Activated T-helper 1 cell treated with anti-CD3 and anti-CD28 coated beads, Interleukin-2, amount 50 U/mL, for 16 hours (primary cell): ENCODE measurements at places on chromosomes 16 and 17.

- DNase-seq, result no peak
Measured at GRCh38 chr16:86512860-86513470, 2.6 kb downstream of the FOXF1 start.

- DNase-seq, result no peak
Measured at GRCh38 chr16:4366016-4366415, 5.6 kb upstream of the VASN start.

- DNase-seq, result no peak
Measured at GRCh38 chr17:78038748-78039288, 80.3 kb downstream of the TNRC6C start.

DNA sequence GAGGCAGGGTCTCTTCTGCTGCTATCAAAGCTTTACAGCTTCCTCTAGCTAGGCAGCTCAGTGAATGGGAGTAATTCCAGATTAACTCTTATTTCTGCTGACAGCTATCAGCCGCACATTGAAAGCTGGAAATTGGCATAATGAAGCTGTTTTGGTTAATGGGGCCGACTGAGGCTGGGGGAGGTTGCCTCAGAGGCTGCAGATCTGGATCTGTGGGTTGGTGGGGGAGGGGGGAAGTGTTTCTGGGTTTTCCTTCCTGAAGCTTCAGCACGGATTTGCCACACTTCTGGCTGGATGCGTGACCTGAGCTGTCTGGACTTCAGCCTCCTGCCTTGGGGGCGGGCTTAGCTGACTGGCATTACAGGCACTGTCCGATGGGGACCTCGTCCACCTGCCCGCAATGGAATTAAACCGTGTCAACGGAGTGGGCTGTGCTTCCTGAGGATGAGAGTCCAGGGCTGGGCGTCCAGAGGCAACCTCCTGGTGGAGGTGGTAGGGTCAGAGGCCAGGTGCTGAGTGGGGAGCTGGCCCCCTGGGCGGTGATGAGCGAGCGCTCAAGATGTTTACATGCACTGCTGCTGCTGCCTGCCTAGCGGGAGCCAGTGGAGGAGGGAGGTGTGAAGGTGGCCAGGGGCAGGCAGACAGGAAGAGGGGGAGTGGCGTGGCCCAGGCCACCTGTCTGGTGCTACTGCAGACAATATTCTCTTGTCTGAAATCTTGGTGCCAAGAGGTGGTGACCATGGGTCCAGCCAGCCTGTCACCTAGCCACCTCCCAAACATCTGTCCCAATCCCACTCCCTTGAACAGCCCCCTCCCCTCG is 6.7 kb upstream of the ABCC3 start:
- DNase-seq, result no peak

- DNase-seq, result no peak
Measured at GRCh38 chr17:29051194-29051593, 8.3 kb downstream of the PIPOX start.

GRCh38 chr17:43671031-43671692 is 9.4 kb upstream of the MEOX1 start:
- DNase-seq, result no peak

- DNase-seq, result no peak
Measured at GRCh38 chr16:71895679-71896365, 491 bp downstream of the IST1 start.

GRCh38 chr16:87202346-87202745 is 114.8 kb downstream of the C16orf95 start:
- DNase-seq, result no peak

- no peak for DNase-seq
Measured at GRCh38 chr17:38914741-38915638, 10.4 kb upstream of the LASP1NB start.

- DNase-seq, result no peak
Measured at GRCh38 chr17:61486135-61487120, 34.2 kb downstream of the TBX4 start.

GRCh38 chr16:83995754-83996153 is 27.7 kb downstream of the NECAB2 start:
- no peak for DNase-seq

DNA sequence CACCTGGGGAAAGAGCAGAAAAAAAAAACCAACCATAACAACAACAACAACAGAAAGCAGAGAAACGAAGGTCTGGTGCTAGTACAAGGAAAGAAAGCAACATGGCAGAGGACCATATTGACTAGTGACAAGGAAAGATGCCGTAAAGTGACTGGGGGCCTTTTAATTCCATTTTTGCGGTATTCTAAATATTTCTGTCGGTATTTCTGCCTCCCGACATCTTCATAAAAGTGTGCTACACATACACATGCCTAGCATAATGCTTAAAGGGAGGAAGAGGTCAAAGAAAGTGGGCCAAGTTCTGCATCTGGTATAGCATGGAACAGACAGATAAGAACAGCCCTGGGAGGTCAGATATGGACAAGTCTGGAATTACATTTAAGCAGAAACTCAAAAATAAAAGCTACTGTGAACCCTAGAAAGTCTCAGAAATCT is 19.5 kb upstream of the RNF43 start:
- DNase-seq, result no peak

- no peak for DNase-seq
Measured at GRCh38 chr17:46771561-46772474, 46.7 kb downstream of the WNT3 start.

DNA sequence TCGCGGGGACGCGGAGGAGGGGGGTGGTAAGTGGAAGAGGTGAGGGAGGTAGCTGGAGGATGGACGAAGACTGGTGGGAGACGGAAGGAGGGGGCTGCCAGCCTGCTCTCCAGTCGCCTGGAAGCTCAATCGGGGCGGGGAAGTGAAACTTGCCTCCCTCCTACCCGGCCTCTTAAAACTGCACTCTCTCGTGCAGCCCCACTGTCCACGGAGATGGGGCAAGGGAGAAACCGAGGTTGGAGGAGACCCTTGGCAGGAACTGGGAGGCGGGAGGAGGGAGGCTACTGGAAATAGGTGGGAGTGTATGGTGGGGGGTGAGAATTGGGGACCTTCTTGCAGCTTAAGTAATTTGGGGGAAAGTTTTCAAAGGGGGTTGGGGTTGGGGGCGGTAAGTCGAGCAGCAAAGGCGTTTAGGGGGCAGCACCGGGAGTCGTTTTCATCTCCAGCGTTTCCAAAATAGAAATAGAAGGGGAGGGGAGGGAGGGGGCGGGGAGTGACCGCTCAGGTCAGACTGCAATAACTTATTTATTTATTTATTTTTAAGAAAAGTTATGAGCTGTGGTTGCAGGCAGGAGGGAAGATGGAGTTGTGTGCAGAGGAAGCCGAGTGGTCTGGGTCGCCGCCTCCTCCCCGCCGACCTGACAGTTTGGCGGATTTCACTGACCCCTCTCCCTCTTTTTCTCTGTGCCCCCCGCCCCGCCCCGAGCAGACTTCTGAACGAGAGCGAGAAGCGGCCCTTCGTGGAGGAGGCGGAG is 1.4 kb downstream of the SOX9 start:
- no peak for DNase-seq

- DNase-seq, result no peak
Measured at GRCh38 chr16:15034266-15035162, 21.4 kb downstream of the NTAN1 start.

DNA sequence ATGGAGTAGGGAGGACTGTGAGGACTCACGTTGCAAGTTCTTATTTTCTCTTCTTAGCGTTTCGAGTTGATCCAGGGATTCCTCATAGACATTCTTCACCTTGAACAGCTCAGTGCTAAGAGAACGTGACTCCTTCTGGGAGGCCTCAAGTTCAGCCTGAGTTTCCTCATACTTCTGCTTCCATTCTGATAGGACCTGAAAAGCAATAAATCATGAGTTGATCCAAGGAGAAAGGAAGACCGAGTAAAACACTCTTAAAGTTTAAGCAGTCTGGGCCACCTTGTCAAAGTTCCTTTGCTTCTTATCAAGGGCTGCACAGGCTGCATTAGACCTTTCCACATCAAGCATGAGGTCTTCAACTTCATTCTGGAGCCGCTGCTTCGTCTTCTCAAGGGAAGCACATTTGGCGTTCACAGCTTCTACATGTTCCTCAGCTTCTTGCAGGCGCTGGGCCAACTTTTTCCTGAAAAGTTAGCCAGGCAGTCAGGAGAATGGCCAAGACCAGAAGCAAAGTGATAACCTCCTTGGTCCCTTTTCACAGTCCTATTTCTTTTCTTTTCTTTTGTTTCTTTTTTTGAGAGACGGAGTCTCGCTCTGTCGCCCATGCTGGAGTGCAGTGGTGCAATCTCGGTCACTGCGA is 23.8 kb upstream of the MYH13 start:
- DNase-seq, result no peak

DNA sequence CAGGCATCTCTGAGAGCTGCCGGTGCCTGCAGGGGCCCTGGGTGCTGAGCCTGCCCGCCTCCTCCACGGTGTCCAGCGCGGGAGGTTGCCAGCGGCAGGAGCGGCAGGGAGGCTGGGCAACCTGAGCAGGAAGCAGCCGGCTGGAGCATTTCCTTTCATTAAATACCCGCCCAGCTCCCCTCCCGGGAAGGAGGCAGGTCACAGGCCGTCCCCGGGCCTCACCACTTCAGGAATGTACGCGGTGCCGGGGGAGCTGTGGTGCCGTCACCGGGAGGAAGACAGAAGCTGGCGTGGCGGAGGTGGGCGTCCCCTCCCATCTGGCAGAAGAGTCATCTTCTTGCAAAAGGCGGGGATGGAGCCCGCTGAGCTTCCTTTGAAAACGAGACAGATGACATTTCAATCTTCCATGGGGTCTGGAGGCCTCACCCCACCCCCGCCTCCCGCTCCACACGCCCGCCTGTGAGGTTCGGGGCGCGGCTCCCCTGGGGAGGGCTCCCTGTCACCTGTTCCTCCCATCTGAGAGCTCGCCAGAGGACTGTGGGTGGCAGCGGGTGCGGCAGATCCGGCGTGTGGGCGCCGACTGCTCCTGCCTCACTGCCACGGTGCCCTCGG is 16.0 kb downstream of the SOX8 start:
- DNase-seq, result peak; percentile 29

GRCh38 chr17:73526952-73527351 is 117.3 kb downstream of the SDK2 start:
- no peak for DNase-seq

DNA sequence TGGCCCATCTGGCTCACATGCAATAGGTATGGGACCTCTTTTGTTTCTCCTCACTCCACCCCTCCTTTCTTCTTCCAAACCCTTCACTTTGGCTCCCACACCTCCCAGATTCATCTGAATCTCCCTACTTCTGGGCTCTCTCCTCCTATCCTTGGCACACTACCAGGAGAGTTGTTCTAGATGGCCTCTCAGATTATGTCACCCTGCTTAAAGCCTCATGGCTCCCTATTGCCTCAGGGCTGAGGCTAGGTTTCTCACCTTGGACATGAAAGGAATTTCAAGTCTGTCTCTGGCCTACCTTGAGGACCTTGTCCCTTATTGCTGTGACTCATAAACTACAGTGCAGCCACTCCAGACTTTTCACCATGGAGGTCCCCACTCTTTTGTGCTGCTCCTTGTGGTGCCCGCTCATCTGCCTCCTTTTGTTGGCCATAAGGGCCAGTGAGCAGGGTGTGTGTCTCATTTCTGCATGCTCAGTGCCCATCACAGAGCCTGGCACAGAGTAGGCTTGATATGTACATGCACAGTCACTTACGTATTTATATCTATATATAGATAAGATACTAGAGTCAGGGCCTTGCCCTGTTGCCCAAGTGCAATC is 1.0 kb upstream of the MFAP4 start:
- DNase-seq, result no peak

GRCh38 chr17:40309031-40309948 is at the start of gene RARA:
Gene RARA (plus strand): TSS chr17:40309180. CDS start chr17:40331219, 22,039 bp downstream.
- DNase-seq, result no peak

GRCh38 chr16:5837007-5837670 is 739.5 kb upstream of the EEF2KMT start:
- no peak for DNase-seq

DNA sequence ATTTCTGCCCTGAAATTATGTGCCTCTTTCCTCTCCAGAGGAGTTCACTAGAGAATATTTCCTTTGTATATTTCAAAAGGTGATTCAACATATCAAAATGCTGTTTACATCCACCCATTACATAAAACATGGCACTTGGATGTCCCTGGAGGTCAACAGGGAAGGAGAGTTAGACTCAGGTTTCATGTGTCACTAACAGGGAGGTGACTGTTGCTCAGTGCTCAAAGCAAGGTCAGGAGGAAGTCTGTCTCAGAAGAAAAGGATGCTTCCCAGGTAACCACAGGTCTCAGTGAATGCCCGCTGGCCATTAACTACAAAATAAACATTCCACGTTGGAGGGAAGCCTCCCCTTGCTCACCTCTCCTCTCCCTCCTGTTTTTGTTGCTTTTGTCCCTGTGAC is 198.6 kb downstream of the AXIN2 start:
- no peak for DNase-seq

GRCh38 chr16:79466111-79466510 is 134.4 kb downstream of the MAF start:
- DNase-seq, result no peak

GRCh38 chr17:68821860-68822696 is 133.1 kb downstream of the ABCA8 start:
- no peak for DNase-seq

DNA sequence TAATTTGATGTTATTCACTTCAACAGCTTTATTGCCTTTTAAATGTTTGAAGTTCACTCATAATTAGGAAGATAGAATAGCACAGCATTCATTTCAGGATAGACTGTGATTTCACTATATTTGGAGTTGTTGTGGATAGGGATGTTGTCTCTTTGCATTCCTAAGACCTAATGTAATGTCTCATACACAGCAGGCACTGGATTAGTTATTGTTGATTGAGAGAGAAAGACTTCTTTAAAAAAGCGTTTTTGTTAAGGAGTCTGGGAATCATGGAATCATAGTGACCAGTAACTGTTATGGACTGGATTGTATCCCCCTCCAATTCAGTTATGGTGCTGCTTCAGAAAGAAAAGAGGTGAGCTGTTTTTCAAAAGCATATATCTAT is 122.0 kb downstream of the USP22 start:
- DNase-seq, result no peak

DNA sequence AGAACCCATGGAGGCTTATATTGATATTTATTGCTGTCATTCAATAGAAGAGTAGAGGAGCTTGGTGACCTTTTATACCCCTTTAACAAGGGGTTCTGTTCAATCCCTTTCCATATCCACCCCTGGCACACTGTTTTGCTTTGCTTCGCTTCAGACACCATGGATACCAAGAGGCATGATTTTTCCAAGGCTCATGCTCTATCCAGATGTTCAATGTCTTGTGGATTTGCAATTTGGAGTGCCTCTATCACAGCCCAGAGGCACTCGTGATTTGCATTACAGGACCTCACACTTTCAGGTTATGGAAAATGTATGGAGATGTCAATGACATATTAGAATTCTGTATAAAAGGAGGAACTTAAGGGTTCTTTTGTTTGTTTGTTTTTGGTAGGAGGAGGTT is 21.5 kb downstream of the CFAP20 start:
- DNase-seq, result no peak

DNA sequence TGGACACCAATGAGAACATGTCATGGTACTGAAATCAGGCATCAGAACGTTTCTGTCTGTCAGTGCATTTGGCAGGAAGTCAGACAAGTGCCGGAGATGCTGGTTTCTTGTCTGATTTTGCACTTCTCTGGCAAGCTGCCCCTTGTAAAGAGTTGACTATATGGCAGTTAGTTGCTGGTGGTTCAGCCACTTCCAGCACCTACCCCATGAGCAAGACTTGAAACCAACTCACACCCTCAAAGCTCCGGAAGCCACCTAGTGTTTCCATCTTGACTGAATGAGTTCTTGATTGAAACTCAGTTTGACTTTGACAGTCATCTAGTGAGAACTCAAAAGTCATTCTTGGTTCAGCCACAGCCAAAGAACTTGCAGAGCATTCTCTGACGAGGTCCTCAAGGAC is 225.1 kb downstream of the SPECC1 start:
- peak; percentile 13 for DNase-seq

- no peak for DNase-seq
Measured at GRCh38 chr16:86573646-86574508, 4.5 kb upstream of the FOXL1 start.
